ENCODE measurements at places on chromosomes 4 and X.

GRCh38 chr4:38062088-38062775 is 102.0 kb downstream of the PTTG2 start:
- DNase-seq, result peak; percentile 65

GRCh38 chr4:169367826-169368225 is 97.1 kb upstream of the SH3RF1 start:
- no peak for DNase-seq

DNA sequence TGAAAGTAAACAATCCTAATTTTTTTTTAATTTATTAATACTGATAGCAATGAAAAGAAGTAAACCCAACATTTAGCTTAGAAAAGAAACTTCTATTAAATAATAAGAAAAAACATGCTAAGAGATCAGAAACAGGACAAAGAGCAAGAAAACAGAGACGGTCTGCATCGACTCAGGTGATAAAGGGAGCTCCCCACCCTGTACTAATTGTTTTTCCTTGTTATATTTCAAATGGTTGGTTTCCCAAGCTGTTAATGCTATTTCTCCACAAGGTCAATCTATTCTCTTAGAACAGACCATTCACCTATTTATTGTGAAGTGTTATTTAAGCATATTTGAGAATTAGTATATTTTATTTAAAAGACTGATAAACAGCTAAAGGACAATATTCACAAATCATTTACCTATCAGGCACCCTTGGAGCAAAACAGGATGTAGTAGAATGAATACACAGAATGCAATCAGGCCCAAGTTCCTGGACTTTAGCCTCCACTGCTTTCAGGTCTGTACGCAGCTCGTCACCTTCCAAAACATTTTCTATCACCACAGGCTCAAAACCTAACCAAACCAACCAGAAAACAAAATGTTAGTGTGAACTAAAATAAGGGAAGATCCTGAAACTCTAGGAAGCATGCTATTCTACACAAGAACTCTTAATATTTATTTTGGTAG is 5.5 kb downstream of the SEPSECS start:
- DNase-seq, result no peak

GRCh38 chrX:115650916-115651315 is 89.9 kb downstream of the PLS3 start:
- peak; percentile 2 for DNase-seq
